ENCODE measurements at places on chromosomes 13 and 19.
A peak's percentile ranks its signal among the peaks of the same experiment; 100 is the strongest.

- no peak for DNase-seq
Measured at GRCh38 chr13:31267126-31267784, 67.5 kb downstream of the B3GLCT start.

- no peak for DNase-seq
Measured at GRCh38 chr19:39828654-39829032, 5.3 kb downstream of the DYRK1B start.

GRCh38 chr13:110005563-110005962 lies 219.2 kb upstream of the IRS2 start:
- DNase-seq = no peak

DNA sequence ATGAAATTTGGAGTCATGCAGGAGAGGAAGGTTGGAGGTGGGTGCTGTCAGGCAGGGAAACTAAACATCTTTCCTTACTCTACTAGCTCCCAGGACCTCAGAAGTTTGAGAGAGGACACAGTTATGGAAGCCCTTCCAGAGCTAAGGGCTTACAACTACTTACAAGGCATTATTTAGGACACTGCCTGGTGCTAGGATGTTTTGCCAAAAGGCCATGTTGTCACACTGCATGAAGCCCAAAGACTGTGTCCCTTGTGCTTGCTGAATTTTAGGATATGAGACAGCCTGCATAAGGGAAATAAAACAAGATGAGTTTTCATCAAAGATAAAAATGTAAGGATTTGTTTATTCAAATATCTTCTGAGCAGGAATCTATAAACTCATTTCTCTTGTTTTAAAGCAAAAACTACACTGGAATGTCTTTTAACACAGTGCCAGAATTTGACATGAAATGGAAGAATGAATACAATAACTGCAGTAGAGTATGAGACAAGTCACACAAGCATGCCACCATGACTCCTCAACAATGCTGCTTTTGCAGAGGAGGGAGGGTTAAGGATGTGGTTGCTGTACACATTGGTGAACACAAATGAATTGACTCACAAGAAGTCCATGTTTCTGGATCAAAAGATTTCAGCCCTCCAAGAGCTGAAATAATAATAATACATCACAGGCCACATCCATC lies 258.4 kb downstream of the SPRY2 start:
- no peak for DNase-seq

DNA sequence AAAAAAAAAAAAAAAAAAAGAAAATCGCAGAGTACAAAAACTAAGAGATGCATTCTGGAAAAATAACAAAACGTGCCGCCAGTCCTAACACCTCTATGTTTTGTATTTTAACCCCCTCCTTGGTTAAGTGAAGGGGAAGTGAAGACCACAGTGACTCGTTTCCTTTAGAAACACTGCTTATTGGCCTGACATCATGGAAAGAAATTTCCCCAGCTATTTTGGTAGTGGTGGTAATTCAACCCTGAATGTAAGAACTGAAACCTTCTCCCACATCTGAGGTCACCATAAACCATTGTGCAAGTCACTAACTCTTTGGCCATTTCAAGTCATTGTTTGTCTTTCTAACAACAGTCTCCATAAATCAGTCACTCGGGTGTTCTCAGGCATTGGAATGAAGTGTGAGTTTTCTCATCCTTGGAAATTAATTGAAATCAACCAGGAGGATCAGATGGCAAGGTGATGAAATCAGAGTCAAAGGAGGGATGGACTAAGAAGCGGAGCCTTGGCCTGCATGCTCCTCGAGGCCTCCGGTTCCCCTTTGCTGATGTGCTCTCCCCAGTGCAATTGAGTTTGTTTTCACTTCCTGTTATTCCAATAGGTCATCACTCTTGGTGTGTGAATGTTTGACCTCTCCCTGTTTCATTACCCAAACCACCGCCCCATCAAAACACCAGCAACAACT lies 443.9 kb downstream of the FGF9 start:
- DNase-seq = no peak

GRCh38 chr19:17202249-17202648 lies 12.9 kb upstream of the USE1 start:
- DNase-seq = no peak

- DNase-seq = no peak
Measured at GRCh38 chr19:48194041-48194843, 23.8 kb downstream of the ZSWIM9 start.

GRCh38 chr13:39490136-39490535 lies 112.9 kb downstream of the LHFPL6 start:
- DNase-seq = no peak

DNA sequence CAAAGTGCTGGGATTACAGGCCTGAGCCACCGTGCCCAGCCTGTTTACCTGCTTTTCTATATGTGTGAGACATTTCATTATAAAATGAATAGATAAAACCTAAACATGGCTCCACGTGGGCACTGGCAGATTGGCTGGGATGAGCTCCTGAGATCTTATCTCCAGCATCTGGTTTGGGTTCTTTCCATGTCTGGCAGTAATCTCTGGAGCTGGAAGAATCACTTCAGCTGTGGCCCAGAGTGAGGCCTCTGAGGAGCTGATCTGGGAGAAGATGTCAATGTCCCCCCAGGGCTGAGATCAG lies 5.5 kb upstream of the SULT2A1 start:
- DNase-seq = no peak

DNA sequence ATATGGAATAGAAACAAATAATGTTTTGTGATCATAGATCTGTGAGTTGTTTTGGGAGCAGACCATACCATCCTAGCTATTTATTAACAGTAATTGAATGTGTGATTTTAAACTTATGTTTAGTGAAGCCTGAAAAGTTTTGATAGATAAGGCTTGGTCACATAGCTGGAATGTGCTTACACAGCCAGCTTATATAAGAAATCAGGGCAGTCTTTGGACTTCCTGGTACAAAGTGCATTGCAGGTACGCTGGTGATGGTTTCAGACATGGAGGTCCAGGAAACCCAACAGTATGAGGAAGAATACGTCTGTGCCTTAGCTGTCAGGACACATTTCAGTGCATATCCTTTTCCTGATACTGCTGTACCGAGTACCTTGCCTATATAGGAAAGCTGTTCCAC lies 2316.2 kb upstream of the PCDH20 start:
- DNase-seq = no peak

GRCh38 chr19:13150931-13151604 lies 857 bp downstream of the IER2 start:
- no peak for DNase-seq

- no peak for DNase-seq
Measured at GRCh38 chr19:32631381-32631780, 43.6 kb downstream of the ANKRD27 start.

DNA sequence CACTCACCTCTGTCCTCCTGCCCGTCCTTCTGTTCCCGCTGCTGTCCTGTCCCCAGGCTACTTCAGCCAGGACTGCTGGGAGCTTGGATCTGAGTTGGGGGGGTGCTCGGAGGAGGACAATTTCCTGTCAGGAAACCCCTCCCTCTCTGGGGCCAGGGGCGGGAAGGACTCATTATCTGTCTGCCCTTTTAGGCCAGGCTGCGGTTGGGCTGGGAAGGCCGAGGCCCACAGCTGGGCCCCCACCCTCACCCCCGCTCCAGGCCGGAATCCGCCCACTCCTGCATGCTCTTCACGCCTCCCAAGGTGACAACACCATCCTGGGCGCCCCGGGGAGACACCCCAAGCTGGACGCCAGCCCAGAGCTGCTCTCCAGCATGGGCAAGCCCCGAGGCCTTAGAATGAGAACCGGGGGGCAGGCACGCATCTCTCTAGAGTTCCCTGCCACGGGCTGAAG lies at the start of gene EXOC3L2:
Gene EXOC3L2, minus strand, starts transcription at position 74 of the 454 bp plus-strand sequence. CDS start 6,362 bp downstream, outside the sequence.
- DNase-seq = no peak

DNA sequence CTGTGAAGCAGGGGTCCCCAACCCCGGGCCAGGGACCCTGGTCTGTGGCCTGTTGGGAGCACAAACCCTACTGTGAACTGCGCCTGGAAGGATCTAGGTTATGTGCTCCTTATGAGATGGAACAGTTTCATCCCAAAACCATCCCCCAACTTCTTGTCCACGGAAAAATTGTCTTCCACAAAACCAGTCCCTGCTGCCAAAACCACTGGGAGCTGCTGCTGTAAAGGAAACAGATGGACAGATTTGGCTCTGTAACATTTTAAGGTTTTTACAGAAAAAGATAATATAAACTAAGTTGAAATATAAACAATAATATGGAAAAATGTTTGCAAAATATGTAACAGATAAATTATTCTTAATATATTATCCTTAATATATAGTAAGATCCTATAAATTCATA lies 73.7 kb downstream of the COG6 start:
- DNase-seq = no peak

DNA sequence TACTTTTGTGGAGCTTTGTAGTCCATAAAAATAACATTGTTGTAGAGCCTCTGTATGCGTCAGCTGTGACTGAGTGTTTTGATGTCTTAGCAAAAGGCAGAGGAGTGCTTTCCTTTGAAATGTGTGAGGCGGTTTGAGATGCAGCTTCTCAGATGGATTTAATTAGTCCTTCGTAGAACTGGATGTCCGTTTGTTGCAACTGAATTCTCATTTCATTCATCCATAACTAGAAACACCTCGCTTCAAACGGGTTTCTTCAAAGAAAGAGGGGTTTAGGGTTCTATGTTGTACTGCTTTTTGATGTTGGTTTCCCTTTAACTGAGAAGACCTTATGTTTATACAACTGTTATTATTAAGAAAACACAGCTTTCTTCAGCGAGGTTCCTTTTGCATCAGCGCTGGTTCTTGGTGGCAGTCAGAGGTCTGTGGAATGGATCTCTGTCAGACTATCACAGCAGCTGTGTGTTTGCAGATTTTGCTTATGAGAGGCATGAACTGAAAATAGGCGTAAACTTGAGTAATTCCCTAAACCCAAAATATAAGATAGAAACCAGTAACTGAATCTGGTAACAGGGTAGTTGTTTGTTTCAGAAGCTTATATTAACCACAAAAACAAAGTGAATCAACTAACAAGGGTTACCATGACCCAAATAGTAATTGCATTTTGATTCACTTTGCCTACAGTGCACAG lies 194.4 kb downstream of the GGACT start:
- no peak for DNase-seq

DNA sequence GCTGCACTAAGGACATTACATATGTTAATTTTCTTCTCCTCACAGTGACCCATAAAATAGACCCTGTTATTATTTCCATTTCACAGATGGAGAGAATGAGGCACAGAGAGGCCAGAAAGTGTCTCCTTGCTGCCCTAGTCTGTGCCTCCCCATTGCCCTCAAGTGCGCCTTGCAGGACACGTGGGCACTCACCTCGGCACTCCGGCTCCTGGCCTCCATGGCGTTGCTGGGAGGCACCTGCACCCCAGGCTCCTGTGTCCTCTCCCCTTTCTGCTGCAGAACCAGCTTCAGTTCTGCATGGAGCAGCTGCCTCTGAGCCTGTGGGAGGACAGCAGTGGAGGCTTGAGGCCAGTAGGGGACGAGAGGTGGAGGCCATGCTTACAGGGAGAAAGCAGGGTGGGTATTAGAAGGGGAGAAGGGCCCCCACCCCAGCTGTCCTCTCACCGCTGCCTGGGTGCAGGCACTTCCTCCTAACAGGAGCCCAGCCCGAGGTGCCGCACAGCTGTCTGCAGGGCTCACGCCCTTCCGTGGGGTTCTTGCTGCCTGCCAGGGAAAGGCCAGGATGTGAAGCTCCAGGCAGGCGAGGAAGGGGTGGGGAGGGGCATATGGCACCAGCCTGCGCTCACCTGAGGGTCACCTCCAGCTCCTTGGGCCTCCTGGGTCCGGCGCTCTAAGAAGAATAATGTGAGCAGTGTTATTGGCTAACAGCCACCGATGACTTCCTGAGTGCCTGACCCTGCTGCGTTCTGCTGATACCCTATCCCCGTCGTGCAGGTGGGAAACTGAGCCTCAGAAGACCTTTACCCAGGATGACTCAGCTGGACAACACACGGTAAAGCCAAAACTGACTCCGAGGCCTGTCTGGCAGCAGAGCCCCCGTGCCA lies 5.2 kb downstream of the PRX start:
- DNase-seq = no peak

- DNase-seq = peak; percentile 13
Measured at GRCh38 chr13:94212196-94212595, 267.3 kb downstream of the DCT start.

- no peak for DNase-seq
Measured at GRCh38 chr19:12230751-12231733, 63.6 kb downstream of the ZNF44 start.

DNA sequence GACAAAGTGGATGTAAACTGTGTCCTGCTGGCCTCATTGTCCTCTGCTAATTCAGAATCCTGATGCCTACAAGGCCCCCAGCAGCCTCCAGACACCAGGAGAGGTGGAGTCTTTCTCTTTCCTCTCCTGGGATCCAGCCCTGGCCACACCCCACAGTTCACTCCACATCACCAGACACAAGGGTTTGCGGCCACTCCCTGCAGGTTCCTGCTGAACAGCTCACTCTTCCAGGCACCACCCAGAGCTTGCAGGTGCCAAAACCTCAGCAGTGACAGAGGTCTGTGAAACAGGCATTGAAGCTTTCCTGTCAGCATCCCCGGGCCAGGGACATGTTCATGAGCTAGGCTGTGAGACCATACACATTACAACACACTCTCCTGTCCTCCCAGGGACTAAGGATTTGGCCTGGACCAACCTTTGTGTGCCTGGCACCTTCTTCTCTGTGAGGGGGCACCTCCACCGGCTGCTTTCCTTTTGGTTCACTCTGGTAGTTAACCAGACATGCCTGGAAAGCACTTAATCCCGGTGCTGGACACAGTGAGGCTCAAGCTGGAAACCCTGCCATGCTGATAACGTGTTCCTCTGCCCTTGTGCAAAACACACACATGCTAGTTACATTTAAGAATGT lies 11.1 kb upstream of the ATP12A start:
- DNase-seq = no peak

DNA sequence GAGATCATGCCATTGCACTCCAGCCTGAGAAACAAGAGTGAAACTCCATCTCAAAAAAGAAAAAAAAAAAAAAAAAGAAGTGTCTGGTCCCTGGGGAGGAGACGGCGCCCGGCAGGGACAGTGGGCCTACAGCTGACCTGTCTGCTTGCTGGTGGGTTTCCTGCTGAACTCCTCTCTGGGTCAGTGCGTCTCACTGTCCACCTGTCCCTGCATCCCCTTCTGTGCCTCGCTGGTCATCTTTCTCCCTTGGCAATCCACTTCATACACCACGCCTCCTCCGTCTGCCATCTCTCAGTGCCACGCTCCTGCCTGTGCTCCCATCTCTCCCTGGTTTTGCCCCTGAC lies 63.4 kb downstream of the ACSBG2 start:
- no peak for DNase-seq

DNA sequence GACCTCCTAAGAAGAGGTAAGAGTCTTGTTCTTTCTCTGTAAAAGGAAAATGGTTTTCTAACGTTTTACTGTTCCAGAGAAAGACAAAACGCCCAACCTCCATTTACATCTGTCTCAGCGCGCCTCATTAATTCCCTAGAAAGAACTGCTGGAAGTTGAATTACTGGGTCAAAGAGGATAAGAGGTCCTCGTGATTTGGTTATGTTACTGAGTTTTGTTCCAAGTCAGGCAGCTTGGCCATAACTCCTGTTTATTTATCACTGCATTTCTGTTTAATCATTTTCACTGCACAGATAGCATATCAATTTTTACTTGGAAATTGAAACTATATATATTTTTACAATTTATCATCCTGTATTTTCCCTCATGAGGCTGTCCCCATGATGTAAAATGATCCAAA lies 112.9 kb upstream of the PEG3 start:
- no peak for DNase-seq

Measured in NCI-H146 (cell line).